A549 treated with CpdA at 1 μM for 4 hours (cell line): ENCODE measurements at places on chromosomes 1 and 21. TPM values are rescaled to one million over a fixed set of nuclear protein-coding genes. Genes with fewer than 3 reads are reported as not detected.

The MYOC gene
- not detected in 5 replicates for total RNA-seq

The FABP3 gene
- total RNA-seq, result not detected in 5 replicates

The GRIK1 gene
- not detected in 5 replicates for total RNA-seq

The OVAAL gene
- 0.05 to 0.19 TPM in 2 of 5 replicates, not detected in the others for total RNA-seq

The VHLL gene
- total RNA-seq, result not detected in 5 replicates

The HPDL gene
- total RNA-seq, result 3.6 to 5.3 TPM (median 3.9 TPM) in 5 replicates

The PRDM15 gene
- 3.2 to 4.2 TPM (median 3.6 TPM) in 5 replicates for total RNA-seq

The GBP7 gene
- total RNA-seq, result not detected in 5 replicates

The KIF17 gene
- total RNA-seq, result 0.90 to 1.7 TPM (median 1.2 TPM) in 5 replicates

The VAMP4 gene
- total RNA-seq, result 3.8 to 5.4 TPM (median 4.0 TPM) in 5 replicates

The CLDN14 gene
- total RNA-seq, result 0.34 to 0.50 TPM (median 0.35 TPM) in 4 of 5 replicates, not detected in the other

The TRPM2 gene
- total RNA-seq, result 6.7 to 10.2 TPM (median 8.8 TPM) in 5 replicates

The DYNLT4 gene
- 0.29 to 0.70 TPM (median 0.57 TPM) in 5 replicates for total RNA-seq

The AMY2B gene
- 0.35 to 0.84 TPM (median 0.40 TPM) in 5 replicates for total RNA-seq

The ADAMTS4 gene
- 0.01 TPM in 1 of 5 replicates, not detected in the others for total RNA-seq

The LEMD1 gene
- total RNA-seq, result not detected in 5 replicates

The DENND2D gene
- 1.1 to 1.6 TPM (median 1.5 TPM) in 5 replicates for total RNA-seq

The AIM2 gene
- not detected in 5 replicates for total RNA-seq
